ENCODE measurements at places on chromosomes 3 and 15.
A peak's percentile ranks its signal among the peaks of the same experiment; 100 is the strongest.

- DNase-seq = no peak
Observed at GRCh38 chr3:137582484-137582883, 181.6 kb upstream of the SOX14 start.

- no peak for DNase-seq
Observed at GRCh38 chr3:39812537-39812936, 3.1 kb downstream of the MYRIP start.

DNA sequence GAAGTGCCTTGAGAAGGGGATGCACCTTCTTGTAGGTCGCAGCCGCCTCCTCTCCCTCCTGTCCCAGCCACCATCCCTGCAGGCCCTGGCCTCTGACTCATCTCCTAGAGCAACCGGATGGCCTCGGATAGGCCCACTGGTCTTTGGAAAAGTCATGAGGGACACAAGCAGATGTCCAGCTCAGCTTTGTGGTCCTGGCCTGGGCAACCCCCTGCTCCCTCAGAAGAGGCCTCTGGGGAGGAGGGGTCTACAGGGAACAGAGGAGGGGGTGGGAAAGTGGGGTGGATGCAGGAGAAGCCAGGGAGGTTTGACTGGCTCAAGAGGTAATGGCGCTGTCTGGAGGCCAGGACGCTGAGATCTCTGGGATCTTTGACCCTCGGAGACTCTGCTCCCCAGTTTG is 259.2 kb upstream of the TLE3 start:
- DNase-seq = no peak

GRCh38 chr3:17336291-17336690 is 406.1 kb downstream of the TBC1D5 start:
- DNase-seq = no peak

DNA sequence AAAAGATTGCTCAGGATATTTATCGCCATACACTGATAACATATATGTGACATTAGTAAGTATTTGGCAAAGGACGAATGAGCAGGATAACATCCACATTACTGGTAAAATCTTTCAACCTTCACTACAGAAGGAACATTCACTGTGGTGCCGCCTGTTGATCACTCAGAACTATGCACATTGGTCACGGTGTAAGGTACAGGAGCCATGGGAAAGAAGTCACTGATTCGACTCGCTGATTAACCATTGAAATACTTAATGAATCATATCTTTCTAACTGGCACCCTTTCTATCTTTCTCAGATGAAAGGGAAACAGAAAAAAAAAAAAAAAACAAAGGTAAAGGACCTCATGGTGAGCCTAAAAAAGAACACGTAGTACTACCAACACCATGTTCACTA is 68.8 kb downstream of the TJP1 start:
- no peak for DNase-seq

- DNase-seq = no peak
Observed at GRCh38 chr3:8458711-8459110, 42.9 kb upstream of the LMCD1 start.

- DNase-seq = no peak
Observed at GRCh38 chr3:73284472-73284871, 223.0 kb downstream of the EBLN2 start.

- DNase-seq = peak; percentile 91
Observed at GRCh38 chr15:75107908-75108838, 84.8 kb downstream of the PPCDC start.

GRCh38 chr3:155560594-155560993 is 184.3 kb downstream of the PLCH1 start:
- no peak for DNase-seq

- no peak for DNase-seq
Observed at GRCh38 chr15:98855815-98856531, 151.6 kb downstream of the PGPEP1L start.

DNA sequence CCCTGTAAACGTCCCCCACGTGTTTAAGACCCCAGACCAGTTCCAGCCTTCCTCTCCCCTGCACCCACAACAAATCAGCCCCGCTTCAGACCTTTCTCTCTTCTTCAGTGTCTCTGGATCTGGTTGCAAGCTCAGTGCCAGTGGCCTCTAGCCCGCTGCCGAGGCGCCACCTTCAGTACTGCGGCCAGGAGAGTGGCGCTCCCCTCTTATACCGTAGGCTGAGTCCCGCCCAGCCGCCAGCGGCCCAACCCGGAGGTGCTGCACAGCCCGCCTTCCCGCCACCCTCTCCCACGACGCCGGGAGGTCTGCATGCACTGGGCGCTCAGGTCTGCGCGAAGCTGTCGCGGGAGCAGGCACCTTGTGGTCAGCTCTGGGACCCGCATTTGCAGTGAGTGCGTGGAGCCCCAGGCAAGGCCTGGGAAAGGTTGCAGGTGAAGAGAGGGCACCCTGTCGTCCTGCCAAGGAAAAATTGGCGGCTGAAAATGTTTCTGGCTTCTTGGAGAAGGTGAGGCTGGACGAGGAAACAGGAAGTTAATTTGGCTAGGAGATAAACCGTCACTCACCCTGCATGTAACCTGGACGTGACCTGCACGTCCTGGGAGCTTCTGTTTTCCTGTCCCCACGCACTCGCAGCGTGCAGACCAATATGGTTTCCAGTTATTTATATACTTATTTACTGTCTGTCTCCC is at the start of gene C2CD4B:
Gene C2CD4B (minus strand): TSS at position 182 of the 689 bp plus-strand sequence. CDS start 301 bp downstream, outside the sequence.
- DNase-seq = no peak

- no peak for DNase-seq
Observed at GRCh38 chr15:82371656-82372055, 22.4 kb upstream of the GOLGA6L10 start.

DNA sequence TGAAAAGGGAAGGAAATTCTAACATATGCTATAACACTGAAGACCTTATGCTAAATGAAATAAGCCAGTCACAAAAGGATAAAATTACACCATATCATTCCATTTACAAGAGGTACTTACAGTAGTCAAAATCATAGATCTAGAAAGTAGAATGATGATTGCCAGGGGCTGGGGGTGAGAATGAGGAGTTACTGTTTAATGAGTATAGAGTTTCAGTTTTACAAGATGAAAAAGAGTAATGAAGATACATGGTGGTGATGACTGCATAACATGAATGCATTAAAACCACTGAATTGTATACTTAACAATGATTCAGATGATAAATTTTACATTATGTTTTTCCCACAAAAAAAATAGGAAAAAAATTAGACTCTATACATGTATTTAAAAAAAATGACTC is 152.6 kb downstream of the SCAPER start:
- no peak for DNase-seq

DNA sequence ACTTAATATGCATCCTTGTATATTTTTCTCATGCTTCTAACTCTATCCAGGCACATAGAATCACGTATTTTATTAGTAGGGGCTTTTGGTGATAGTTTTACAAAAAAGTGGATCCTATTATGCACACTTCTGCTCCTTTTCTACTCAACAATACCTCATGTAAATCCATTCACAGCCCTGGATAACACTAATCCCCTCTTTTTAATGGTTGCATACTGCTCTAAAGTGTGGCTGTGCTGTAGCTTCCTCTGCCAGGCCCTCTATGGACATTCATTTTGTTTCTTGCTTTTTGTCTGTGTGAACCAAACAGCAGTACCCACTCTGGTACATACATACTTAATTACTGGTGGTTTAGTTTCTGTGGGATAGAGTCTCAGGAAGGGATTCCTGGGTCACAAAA is 51.3 kb upstream of the SCAANT1 start:
- no peak for DNase-seq

GRCh38 chr3:46649436-46649835 is 37.1 kb downstream of the FAM240A start:
- DNase-seq = no peak

DNA sequence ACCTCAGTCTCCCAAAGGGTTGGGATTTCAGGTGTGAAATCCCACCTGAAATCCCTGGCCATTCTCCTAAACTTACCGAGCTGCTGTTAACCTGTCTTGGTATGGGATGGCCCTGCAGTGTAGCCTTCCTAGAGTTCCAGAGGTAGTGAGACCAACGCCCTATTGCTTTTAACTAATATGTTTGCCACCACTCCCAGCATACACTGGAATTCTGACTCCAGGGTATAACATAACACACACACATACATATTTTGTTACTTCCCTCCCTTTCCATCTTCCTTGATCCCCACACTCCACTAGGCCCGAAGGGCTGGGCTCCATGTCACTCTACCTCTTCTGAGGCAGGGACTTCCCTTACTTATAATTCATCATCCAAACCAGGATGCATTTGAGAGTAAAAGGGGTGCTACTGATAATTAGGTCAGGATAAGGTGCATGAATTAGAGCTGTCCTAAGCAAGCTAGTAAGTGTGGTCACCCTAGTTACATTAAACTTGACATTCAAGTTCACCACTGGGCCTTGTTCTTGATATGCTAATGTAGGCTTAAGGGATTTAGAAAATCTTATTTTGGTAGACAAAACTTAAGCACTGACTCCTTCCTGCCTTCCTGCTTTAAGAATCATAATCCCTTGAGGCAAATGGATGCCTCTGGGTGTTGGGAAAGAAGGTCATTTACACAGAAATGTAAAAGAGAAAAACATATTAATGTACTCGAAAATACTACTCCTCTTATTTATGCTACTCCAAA is 317.6 kb downstream of the MAGI1 start:
- DNase-seq = no peak

All from suppressor macrophage treated with lipopolysaccharide for 4 hours (primary cell).